ENCODE measurements at places on chromosomes 4 and X.

DNA sequence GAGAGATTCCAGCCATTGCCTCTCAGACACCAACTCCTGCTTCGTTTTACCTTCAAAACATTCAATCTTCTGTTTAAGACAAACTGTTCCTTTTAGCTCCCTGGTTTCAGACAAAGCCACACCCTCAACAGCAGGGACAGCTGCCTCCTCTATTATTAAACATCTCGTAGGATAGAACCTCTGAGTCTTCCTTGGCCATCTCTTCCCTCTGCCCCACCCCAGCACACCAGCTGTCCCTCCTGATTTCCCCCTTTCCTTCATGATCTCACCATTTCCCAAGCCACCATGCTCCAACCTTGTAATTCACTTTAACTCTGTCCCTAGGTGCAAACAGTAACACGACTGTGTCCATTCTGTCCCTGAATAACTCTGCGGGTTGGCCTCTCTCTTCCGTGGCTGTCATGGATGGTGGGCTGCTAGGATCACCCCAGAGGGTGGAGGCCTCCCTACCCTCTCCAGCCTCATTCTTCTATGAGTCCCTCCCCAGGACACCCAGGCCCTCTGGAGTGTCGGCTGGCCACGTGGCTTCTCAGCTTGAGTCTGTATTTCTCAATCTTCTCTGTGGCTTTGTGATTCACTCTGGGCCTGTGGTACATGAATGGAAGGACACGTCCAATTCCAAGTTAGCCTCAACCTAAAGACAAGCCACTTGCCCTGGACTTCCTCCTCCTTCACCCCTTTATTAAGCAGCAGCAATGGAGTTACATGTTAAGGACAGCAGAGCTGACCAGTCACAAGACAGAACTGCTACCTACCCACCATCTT, 349.9 kb downstream of the FBXW7 start:
- no peak for DNase-seq

GRCh38 chr4:182093935-182094334, 149.3 kb upstream of the TENM3 start:
- DNase-seq: no peak

- no peak for DNase-seq
Observed at GRCh38 chr4:41174444-41174843, 39.9 kb downstream of the APBB2 start.

DNA sequence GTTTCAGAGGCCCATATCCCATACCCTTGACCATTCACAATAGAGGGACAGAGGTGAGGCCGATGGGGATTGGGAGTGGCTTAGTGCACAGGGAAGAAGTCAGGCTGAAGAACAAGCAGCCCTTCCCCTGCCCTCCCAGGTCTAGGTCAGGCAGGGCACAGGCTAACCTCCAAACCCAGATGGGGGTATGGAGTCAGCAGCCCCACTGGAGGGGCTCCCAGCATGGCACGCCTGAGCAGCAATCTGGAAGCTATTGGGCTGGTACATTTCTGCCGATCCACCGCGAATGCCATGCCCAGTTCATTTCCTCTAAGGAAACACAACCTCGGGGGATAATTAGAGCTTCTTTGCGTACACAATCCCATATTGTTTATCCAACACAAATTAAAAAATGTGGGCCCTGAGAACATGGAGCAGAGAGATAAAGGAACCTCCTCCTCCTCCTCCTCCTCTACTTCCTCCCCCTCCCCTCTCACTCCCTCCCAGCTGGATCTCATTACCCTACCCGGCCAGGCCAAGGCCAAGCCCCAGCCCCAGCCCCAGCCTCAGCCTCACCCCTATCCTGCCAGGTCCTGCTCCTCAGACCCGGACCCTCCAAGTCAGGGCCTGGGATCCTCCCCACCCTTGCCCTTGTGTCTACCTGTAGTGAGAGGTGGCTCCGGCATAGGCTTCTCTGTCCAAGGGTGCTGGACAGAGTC, 83.0 kb downstream of the PJA1 start:
- DNase-seq: no peak

DNA sequence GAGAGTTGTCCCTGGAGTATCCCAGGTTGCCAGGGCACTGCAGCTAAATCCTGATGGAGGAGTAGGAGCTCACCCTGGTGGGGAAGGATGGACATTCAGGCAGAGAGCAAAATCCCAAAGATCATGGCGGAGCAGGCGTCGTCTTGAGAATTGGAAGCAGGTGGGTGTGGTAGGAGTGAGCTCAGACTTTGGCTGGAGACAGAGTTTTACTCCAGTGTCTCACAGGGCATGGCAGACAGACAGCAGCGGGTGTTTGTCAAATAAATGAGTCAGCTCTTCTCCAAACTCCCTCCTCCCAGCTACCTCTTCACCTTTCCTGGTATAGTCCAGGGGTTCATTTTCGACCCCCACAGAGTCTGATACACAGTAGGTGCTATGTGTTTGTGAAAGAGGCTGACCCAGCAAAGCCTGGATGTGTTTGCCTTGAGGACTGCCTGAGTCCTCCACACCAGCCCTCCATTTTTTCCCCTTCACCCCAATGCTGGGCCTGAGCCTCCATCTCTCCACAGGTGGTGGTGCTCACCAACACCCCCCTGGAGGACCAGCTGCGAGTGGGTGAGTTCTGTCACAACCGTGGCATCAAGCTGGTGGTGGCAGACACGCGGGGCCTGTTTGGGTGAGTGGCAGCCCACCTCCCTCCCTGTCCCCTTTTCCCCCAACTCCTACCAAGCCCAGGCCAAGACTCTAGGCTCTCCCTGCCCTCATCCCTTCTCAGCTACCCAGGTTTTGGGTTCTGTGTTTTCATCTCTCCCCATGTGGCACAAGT, 6.9 kb downstream of the UBA1 start:
- no peak for DNase-seq

DNA sequence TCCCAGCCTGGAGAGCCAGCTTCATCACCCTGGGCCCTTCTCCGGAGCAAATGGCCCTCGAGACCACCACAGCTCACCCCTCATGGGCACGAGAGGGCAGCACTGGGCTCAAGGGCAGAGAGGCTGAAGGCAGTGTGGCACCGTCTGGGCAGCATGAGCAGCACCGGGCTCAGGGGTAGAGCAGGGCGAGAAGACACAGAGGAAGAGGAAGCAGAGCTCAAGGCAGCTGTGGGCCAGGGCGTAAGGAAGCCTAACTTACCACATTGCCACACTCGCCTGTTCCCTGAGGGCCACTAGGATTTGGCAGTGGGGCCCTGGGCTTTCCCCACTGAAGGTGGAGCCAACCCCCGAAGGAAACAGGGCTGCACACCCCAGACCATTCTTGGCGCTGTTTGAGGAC, 15.5 kb downstream of the ZNF185 start:
- DNase-seq: no peak

DNA sequence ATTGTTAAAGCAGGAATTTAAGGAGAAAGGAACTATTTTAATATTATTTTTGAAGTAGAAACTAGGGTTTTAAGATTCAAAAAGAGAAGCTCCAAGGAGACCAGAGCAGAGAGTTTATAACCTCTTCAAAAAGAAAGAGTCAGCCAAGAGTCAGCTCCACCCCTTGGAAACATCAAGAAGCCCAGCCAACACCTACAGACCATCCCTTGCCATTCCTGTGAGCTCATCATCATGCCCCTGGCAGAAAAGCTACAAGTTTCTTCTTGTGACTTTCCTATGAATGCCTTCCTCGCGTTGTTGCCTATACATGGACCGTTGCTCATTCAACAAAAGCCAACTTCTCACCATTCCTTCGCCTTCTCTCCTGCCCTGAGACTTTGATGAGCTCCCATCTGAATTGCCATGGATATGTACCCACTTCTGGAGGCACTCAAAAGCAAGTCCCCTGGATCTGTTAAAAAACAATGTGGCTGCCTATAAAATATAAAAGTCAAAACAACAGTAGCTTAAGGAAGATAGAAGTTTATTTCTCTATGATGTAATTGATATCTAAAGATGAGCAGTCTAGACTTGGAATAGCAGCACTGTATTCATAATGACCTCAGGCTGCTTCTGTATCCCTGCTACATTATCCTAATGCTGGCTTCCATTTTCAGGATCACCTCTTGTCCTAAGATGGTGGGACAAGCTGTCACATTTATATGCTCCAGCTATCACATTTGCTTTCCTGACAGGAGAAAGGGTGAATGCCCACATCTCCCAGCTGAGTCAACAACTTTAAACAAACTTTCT, 20.3 kb downstream of the PLRG1 start:
- DNase-seq: no peak

DNA sequence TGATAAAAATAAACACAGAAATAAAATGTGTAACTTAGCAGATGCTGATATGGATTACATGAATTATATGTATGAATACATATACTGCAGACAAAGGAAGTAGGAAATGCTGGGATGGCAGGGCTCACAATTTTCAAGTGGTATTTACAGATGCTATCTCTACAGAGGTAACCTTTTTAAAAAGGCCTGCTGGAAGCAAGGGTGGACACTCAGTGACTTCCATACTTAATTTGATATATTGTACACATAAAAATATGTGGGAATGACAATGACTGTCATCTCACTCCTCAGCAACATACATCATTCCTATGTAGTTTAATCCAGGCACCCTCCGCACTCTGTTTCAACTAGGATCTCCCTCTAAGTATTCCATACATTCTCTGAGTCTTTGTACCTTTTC, 452.9 kb downstream of the DTHD1 start:
- DNase-seq: no peak

DNA sequence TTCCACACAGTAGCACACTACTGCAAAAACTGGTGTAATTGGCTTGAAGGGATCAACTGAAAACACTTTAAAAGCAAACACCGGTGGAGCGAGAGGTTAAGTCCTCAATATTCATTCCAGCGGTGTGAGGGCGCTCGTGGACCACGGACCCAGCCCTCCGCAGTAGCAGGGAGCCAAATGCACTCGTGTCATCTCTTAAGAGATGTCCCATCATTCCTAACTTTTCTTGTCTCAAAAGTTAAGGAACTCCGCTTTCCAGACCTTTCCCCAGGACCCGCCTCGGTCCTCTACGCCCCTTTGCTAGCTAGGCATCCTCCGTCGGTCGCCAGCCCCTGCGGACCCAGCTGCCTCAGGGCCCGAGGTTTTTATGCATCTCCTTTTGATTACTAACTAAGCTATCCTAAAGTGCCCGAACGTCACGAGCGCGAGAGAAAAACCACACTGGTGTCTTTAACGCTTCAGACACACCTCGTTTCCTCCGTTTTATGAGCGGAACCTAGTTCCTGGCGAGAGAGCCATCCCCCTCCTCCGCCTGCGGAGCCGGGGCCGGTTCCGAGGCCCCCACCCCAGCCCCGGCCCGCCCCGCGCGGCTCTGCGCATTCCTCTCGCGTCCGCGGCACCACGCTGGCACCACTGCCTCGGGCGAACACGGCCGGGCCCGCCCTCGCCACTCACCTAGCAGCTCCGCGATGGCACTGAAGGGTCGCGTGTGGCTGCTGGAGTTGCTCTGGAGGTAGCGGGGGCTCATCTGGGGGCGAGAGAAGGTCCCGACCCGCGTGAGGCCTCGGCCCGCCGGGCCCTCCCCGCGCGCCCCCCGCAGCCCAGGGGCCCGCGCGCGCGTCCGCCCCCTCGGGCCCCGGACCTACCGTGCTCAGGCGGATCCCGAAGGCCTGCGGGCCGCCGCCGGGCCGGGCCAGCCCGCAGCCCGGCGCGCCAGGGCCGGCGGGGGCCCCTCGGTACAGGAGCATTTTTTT, 723 bp downstream of the MORC4 start:
- peak; percentile 16 for DNase-seq

DNA sequence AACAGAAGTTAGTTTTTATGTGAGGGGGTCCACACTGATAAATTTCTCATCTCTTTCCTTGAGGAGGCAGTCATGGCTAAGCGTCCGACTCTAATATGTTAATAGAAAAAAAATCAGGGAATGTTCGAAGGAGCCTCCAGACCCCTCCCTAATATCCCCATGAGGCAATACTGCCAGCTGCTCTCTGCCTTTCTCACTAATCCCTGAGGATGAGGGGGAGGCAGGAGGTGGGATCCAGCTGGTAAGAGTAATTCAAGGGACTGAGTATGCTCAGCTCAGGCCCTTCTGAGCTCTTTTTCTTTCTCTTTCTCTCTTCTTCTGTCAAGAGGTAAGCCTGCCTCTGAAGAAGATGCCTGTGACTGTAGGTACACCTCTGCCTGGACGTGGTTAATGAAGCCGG, 51.7 kb downstream of the PIR start:
- no peak for DNase-seq

Data from kidney capillary endothelial cell (primary cell).